ENCODE measurements at places on chromosomes 5 and 9.
A peak's percentile ranks its signal among the peaks of the same experiment; 100 is the strongest.

GRCh38 chr5:57176350-57176857 is 2.5 kb downstream of the GPBP1 start:
- DNase-seq, result peak; percentile 14

- DNase-seq, result no peak
Observed at GRCh38 chr5:100444961-100445360, 90.2 kb upstream of the FAM174A start.

DNA sequence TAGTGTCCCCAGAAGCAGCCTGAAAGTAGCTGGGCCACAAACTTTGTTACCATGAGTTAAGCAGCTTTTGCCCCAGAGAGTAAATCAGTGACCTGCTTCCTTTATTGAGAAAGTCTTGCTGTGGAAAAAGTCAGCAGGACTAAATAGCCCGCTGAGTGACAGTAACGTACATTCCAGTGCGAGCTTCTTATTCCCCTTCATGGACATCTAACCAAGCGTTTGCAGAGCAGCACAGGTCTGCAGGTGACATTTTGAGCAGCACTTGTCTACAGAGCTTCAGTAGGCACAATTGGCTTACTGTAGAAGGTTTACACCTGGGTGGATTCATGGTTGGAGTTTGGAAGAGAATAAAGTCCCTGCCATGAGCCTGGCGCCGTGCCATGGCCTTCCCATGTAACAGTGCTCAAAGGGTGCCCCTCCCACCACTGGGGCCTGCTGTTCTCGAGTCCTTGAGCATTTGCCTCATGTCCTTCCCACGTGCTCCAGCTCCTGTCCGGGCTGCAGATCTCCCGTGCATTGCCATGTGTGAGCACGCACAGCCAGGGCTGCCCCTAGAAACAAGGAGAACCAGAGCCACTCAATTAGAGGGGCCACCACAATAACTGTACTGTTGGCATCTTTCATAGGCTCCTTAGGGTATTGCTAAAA is 41.3 kb upstream of the GRHPR start:
- DNase-seq, result no peak

GRCh38 chr9:27472195-27472594 is 51.9 kb upstream of the IFNK start:
- DNase-seq, result no peak

DNA sequence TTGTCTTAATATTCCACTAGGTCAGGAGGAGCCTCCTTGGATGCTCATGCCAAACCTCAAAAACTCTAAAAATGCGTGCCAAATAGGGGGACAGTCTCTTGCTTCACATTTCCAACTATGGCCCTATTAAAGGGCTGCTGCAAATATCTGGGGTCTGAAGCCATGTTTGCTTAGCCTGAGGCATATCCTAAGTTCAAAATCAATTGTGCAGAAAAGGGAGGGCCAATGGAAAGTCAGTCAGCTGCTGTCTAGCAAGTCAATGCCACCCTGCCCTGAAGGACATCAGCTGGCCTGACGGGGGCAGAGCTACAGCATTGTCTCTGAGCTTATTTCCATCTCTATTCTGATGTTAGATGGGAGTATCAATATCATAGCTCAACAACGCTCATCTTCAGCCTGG is 93.6 kb downstream of the SH3TC2 start:
- peak; percentile 28 for DNase-seq

DNA sequence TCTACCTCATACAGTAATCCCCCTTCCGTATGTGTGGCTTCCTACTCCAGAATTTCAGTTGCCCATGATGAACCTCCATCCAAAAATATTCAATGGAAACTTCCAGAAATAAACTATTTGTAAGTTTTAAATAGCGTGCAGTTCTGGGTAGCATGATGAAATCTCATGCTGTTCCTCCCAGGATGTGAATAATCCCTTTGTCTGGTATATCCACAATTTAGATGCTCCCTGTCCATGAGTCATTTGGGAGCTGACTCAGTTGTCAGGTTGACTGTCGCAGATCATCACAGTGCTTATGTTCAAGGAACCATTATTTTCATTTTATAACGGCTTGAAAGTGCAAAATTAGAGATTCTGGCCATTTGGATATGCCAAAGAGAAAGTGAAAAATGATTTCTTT is 290.1 kb upstream of the CDH9 start:
- DNase-seq, result peak; percentile 48

Data from foreskin fibroblast (primary cell).